CD4-positive, alpha-beta T cell treated with Interferon alpha-2 for 1 hour (primary cell): ENCODE measurements at places on chromosomes 16 and 17.
A peak's percentile ranks its signal among the peaks of the same experiment; 100 is the strongest.

GRCh38 chr17:64771980-64772844, 110.1 kb upstream of the SMURF2 start:
- no peak for DNase-seq

GRCh38 chr16:49632086-49632794, 223.7 kb downstream of the ZNF423 start:
- no peak for DNase-seq

GRCh38 chr16:86524029-86524428, 13.7 kb downstream of the FOXF1 start:
- DNase-seq = no peak

DNA sequence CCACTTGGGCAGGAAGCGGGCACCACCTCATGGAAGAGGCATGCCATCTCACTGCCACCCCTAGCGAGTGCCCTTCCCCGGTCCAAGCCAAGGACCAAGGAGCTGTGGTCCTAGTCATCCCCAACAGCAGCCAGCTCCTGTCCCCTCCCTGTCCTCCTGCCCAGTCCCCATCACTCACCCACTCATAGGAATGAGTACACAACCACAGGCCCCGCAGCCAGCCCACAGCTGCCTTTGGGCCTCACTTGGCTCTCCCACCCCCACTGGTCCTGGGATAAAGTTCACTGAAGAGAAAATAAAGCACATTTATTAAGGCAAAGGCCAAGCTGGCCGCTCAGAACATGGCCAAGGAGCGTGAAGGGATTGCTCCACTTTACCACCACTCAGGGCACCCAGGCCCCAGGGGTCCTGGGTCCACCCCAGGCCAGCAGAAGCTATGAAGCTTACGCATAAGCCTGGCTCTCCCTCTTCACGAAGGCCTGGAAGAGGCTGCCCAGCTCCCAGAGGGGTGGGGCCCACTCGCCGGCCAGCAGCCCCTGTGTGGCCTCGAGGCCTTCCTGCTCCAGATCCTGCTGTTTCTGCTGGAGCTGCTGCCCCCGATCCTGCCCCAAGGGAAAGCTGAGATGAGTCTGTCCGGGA, 3.6 kb downstream of the SCRN2 start:
- no peak for DNase-seq

DNA sequence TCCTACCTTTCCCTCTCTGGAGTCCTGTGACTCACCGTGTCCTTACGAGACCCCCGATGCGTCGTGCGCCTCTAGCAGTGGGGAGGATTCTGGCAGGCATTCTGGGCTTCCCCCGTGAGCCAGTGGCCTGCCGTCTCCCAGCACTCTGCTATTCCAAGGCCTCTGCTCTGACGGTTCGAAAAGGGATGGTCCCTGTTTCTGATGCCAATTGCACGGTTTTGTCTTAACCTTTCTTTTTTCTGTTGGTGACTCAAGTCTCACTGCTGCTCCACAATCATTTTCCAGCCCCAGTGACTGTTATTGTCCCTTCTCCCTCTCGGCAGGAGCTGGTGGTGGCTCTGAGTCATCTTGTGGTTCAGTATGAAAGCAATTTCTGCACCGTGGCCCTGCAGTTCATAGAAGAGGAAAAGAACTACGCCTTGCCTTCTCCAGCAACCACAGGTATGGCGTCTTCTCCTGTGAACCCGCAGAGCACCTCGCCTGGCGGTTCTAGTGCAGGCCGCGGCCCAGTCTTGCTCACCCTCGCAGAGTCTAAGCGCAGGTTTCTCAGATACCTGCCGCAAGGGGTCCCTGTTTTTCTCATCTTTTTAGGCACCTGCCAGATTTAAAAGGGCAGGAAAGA, 100.1 kb upstream of the CHMP6 start:
- DNase-seq = peak; percentile 75

DNA sequence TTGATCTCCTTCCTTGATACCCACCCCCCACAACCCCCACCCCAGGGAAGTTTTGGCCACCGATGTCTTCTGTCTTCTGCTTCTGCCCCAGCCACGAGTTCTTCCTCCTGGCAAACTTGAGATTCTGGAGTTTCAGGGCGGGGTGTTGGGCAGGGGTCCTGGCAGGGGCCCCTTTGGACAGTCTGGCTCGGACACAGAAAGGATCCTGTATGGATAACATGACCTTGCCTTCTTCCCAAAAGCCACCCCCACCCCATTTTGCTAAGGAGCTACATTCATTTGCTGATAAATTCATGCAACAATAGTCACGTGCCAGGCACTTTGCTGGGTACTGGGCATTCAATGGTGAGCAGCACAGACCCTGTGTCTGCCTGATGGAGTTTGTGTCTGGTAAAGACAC, 5.9 kb upstream of the COL1A1 start:
- DNase-seq = no peak

DNA sequence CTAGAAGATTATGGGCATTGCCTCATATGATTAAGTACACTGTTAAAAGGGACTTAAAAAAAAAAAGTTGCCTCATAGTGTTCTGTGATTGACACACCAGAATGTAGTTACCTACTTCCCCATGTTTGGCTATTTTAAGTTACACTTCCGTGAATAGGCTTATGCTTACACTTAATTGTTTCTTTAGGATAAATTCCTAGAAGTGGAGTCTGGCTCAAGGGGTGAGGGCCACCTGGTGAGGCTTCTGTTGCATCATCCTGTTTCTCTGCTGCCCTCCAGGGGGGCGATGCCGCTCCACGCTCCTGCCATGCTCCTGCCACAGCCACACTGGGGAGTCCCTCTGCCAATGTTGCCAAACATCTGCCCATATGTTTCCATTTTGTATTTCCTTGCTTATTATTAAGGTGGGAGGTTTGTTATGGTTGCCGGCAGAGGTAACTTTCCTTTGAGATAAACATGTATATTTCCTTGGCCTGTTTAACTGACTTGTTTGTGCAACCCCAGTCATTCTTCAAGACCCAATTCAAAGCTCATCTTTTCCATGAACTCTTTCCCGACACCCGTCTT, 73.1 kb downstream of the KSR1 start:
- peak; percentile 65 for DNase-seq

- DNase-seq = no peak
Observed at GRCh38 chr17:15882777-15883176, 62.2 kb upstream of the ADORA2B start.

- DNase-seq = peak; percentile 25
Observed at GRCh38 chr16:15032547-15033308, 23.1 kb downstream of the NTAN1 start.

GRCh38 chr16:797686-798085, 2.8 kb downstream of the GNG13 start:
- no peak for DNase-seq

- DNase-seq = peak; percentile 19
Observed at GRCh38 chr17:81428121-81428515, 32.9 kb downstream of the BAHCC1 start.

DNA sequence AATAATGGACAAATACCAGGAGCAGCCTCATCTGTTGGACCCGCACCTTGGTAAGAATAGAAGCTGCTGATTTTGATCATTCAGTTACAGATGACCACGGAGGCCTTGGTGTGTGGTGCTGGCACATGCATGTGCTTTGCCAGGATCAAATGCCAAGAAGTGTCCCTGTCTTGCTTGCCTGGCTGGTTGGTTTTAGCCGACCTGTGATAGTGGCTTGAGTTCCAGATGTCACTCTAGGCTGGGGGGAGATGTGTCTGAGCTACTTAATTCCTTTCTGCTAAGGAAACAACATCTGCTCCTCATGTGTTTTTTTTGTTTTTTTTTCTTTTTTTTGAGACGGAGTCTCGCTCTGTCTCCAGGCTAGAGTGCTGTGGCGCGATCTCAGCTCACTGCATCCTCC, 4.3 kb downstream of the TBCD start:
- no peak for DNase-seq

DNA sequence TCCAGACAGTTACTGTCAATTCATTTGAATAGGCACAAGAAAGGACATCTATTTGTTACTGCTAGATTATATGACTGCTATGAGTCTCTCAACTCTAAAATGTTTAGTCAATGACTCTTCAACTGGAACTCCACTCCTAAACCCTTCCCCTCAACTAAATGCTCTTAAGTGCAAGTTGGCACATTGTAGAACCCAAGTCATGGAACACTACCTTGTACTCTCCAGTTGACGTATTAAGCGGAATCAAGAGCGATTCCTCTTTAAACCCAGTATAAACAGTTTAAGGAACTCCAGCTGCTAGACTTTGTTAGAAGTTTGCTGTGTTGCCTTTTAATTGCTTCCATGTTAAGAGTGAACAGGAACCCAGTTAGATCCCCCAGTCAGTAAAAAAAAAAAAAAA, 44.6 kb downstream of the STH start:
- no peak for DNase-seq

- peak; percentile 64 for DNase-seq
Observed at GRCh38 chr17:77420804-77421629, 280.2 kb downstream of the SEC14L1 start.

DNA sequence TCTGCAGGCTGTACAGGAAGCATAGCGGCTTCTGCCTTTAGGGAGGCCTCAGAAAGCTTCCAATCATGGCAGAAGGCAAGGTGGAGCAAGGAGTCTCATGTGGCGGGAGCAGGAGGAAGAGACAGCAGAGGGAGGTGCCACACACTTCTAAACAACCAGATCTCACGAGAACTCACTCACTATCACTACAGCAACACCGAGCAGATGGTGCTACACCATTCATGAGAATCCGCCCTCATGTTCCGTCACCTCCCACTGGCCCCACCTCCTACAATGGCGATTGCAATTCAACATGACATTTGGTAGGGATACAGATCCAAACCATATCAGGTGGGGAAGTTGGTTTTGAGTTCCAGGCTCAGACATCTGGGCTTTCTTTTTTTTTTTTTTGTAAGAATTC, 31.9 kb upstream of the NUDT7 start:
- no peak for DNase-seq
